ENCODE measurements at places on chromosomes 1 and 21.

DNA sequence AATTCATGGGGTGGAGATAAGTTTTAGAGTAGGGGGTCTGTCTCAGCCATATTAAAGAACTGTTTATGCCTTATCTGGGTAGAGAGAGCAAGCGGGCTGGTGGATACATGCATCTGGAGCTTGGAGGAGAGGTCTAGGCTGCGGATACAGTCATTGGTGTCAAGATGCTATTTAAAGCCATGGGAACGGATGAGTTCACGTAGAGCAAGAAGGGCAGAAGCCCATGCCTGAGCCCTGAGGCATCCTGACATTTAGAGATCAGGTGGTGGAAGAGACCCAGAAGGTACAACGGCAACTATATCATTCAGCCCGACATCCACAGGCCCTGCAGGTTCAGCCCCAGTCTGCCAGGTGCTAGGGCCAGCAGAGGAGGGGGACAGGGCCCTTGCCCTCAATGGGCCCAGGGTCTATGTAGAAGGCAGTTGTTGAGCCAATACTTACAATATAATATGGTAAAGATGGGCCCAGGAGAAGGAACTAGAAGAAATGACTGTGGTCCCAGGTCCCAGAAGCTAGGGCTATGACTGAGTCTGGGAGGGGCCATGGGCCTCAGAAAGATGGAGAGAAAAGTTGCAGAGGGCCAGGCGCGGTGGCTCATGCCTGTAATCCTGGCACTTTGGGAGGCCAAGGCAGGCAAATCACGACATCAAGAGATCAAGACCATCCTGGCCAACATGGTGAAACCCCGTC, 15.2 kb upstream of the CHI3L1 start:
- DNase-seq = no peak

DNA sequence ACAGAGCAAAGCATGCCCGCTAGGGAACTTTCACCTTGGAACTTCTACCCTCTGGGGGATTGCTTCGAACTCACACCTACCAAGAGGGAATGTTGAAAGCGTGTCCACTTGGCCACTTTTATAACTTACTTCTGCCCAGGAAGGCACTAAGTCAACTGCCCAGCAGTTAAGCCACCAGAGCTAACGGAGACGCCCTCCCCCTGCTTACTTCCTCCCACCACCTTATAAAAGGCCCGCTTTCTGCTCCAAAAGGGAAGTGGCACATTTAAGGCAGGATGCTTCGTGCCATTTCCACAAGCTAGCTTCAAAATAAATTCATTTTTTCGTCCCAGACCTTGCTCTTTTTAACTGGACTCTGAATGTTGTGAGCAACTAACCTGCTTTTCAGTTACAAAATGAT, 3.2 kb upstream of the AK2 start:
- no peak for DNase-seq

GRCh38 chr21:16608209-16608830, 878.5 kb downstream of the USP25 start:
- no peak for DNase-seq

DNA sequence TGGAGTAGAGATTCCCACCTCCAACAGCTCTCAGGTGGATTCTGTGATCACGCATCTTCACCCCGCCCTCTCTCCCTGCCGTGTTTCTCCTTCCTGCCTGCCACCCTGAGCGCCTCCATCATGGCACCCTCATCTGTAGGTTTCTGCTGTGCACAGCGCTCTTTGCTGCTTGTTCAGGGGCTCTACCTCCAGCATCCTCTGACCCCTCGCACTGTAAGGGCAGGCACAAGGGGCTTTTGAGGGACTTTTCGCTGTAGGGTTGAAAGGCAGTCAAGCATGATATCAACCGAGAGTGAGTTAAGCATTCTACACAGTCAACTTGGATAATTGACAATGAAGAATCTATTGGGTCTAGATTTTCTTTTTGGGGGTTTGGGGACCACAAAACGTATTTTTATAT, 99.1 kb upstream of the GREM2 start:
- DNase-seq = no peak

DNA sequence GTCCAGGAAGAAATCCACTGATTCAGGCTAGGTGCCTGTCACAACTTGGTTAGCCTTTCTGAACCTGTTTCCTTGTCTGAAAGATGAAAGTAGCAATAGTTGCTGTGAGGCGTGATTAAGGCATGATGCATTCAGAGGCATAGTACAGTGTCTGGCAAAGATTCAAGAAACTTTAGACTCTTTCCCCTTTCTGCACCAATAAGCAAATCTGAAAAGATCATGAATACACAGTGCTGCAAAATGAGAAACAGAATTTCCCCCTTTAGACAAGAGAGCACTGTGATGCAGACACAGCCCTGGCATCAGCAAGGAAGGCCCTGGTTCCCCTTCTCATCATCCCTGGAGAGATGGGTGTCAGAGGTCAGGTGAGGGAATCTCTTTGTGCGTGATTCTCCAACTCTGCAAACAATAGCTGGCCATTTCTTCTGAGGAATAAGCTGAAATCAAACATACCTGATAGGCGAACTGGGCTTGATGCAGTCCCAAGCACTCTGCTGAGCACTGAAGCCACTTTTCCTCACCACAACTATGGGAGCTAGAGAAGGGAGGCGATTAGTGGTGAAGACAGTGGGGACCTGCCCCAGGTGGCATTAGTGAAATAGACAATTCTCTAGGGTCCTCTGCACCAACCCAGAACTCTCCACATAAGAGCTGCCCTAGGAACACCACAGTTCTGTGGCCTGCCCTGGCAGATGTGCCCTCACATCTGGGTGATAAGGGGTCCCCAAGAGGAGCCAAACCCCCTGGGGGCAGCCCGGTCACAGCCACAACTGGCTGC, 41.7 kb downstream of the ITPKB start:
- DNase-seq = no peak

- DNase-seq = peak; percentile 1
Observed at GRCh38 chr1:198771563-198772153, 132.8 kb downstream of the PTPRC start.

Data from GM12891 (cell line).